ENCODE measurements at places on chromosomes 1 and 21. TPM values are rescaled to one million over a fixed set of nuclear protein-coding genes. Genes with fewer than 3 reads are reported as not detected.

- no peak for DNase-seq
These were observed 5.2 kb downstream of the GJC2 start for GRCh38 chr1:228154670-228155571.

GRCh38 chr1:86305731-86306130, 90.4 kb downstream of the ODF2L start:
- DNase-seq = no peak

Gene AADACL3
- not detected for total RNA-seq

- no peak for DNase-seq
These were observed 22.1 kb downstream of the IFFO2 start for GRCh38 chr1:18934205-18935000.

DNA sequence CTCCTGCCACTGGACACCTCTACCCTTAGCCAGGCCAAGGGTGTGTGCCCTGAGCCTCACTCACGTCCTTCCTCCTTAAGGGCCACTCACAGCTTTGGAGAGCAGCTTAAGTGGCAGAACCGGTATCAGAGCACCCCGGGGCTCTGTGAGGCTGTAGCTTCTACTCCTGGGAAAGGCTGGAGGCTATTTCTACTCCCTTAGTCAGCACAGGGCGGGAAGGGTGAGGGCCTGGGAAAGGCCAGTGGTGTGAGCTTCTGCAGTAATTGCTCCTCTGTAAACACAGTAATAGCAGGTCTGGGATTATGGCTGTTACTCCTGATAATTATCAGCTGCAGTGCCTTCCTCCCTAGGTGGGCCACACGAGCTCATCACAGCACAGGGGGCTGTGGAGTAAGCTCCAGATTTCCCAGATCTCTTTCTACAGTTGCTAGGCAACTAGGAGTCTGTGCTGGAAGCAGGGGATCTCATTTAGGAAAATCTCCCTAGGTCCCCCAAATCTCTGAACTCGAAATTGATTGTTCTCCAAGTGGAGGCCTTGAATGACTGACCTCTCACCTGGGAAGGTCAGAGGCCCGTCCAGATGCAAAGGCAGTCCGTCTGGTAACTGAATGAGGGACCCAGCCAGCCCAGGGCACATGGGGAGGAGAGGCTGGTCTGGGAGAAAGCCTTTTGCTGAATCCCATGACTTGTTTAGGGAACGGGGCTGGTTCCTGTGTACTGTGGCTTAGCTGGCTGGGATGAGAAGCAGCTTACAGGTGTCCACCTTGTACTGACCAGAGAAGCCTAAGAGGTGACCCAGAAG, 29.3 kb downstream of the IER5 start:
- DNase-seq = peak; percentile 67

Gene SPATA17
- 0.18 TPM for total RNA-seq

- DNase-seq = no peak
These were observed 109.7 kb upstream of the ACTRT2 start for GRCh38 chr1:2911421-2912178.

- DNase-seq = peak; percentile 61
These were observed 366.3 kb upstream of the ESRRG start for GRCh38 chr1:217089361-217090014.

DNA sequence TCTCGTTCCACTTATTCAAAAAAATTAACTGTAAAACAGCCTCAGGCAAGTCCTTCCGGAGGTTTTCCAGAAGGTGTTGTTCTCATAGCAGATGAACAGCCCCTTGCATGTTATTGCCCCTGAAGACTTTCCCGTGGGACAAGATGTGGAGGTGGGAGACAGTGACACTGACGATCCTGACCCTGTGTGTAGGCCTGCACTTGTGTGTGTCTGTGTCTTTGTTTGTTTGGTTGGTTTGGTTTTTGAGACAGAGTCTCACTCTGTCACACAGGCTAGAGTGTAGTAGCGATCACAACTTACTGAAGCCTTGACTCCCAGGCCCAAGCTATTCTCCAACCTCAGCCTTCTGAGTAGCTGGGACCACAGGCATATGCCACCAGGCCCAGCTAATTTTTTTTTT, 12.6 kb downstream of the ETV3L start:
- DNase-seq = no peak

- DNase-seq = no peak
These were observed 4.6 kb upstream of the OLIG2 start for GRCh38 chr21:33021150-33021549.

GRCh38 chr1:92043621-92044020, 13.8 kb downstream of the EPHX4 start:
- DNase-seq = no peak

DNA sequence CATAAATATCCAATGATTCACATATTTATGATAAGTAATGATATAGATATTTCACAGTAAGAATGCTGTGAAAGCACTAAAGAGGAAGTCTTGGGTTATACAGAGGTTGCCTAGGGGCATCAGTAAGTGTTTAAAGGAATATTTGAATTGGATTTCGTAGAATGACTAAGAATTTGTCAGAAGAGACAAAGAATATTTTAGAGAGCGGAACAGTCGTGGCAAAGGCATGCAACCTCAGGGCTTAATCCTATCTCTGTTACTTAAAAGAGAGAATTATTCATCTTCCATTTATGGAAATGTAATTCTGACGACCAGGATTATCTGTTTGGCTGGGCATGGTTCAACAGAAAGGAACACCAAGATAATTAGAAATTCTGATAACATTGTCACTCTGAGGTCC, 171.9 kb upstream of the NR5A2 start:
- peak; percentile 68 for DNase-seq

- peak; percentile 58 for DNase-seq
These were observed 15.6 kb downstream of the SZT2 start for GRCh38 chr1:43405219-43405875.

- no peak for DNase-seq
These were observed 30.1 kb downstream of the SZRD1 start for GRCh38 chr1:16397120-16397519.

DNA sequence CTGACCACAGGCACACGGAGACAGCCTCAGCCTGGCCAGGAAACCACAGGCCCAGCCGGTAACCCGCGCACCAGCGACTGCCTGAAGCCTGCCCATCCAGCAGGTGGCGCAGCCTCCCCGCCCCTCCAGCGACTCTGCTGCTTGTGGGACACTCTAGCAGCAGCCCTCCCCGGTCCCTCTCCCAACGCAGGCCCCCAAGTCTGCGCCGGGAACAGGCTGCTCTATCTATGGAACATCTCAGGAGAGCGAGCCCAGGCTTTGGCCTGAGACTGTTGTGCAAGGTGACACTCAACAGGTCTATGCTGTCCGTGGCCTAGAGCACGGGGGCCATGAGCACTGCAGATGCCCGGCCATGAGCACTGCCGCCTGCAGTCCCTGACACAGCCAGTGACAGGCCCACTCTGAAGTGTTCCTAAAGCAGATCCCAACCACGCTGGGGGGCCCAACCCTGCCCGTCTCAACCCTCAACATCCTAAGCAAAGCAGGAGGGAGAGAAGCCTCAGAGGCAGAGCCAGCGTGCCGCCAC, 28.4 kb downstream of the WDR4 start:
- no peak for DNase-seq

GRCh38 chr1:178385662-178386061, 111.1 kb downstream of the CLEC20A start:
- DNase-seq = no peak

Gene SETD4
- 9.5 TPM for total RNA-seq

GRCh38 chr1:34869760-34870159, 10.2 kb upstream of the SMIM12 start:
- DNase-seq = no peak

Gene ETNK2
- total RNA-seq = 24.7 TPM

DNA sequence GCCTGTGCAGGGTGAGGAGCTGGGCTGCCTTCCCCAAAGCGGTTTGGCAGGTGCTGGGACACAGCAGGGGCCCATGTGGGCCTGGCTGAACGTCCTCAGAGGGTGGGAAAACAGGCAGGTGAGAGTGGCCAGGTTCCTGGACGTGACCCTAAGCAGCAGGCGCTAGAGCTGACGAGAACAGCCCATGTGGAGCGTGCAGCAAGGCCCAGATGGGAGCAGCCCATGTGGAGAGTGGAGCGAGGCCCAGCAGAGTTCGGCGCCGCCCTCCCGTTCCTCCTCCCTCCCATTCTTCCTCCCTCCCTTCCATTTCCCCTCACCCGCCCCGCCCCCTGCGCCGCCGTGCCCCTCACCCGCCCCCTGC, 314.4 kb upstream of the VAMP3 start:
- no peak for DNase-seq

GRCh38 chr1:64000021-64000420, 203.4 kb upstream of the UBE2U start:
- DNase-seq = peak; percentile 55

- no peak for DNase-seq
These were observed 98.8 kb downstream of the ZFYVE9 start for GRCh38 chr1:52240592-52241210.

Gene CTSK
- total RNA-seq = 7.7 TPM

GRCh38 chr1:170402476-170403311, 129.3 kb upstream of the GORAB start:
- no peak for DNase-seq

Gene TPTE
- not detected for total RNA-seq

DNA sequence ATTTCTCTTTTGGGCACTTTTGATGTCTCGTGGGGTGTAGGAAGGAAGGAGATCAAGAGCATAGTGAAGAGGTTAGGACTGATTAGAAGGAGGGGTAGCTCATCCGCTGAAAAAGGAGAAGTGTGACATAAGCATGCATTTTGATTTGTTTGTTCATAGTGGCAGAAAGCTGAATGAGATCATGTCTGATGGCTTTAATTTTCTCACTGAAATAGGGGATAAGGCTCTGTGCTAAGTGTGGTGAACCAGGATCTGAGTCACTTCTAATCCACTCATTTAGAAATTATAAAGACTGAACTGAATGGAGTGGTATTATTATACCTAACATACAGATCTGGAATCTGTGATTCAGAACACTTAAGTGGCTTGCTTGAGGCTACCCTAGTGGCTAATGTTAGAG, 344.5 kb downstream of the PDE4B start:
- peak; percentile 6 for DNase-seq

GRCh38 chr1:19511116-19511515, 25.8 kb upstream of the CAPZB start:
- no peak for DNase-seq

Gene IGFN1
- total RNA-seq = not detected

DNA sequence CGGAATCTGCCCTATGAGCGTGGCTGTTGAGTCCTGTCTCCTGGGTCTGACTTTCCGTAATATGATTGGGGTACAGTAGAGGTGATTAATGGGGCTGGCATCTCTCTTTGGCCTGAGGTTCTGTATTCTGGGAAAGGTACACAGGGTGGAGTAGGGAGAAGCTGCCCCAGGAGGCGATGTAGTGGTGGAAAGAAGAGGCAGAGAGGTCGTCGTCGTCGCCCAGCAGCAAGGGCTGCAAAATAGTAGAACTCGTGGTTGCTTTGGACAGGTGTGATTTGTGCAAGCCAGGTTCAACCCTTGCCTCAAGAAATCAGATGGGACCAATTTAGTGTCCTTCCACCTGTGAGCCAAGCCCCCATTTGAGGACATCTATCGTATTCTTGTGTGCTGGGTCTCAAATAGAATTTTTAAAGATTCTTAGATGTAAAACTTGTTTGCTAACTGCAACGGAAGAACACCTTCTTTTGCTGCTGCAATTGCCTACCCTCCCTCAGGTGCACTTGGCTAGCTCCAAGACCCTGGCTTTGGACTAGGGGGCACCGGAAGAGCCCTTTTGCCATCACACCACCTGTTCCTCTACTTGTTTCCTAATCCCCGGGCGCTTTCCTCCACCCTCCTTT, 1.3 kb upstream of the HMGN2 start:
- DNase-seq = no peak

DNA sequence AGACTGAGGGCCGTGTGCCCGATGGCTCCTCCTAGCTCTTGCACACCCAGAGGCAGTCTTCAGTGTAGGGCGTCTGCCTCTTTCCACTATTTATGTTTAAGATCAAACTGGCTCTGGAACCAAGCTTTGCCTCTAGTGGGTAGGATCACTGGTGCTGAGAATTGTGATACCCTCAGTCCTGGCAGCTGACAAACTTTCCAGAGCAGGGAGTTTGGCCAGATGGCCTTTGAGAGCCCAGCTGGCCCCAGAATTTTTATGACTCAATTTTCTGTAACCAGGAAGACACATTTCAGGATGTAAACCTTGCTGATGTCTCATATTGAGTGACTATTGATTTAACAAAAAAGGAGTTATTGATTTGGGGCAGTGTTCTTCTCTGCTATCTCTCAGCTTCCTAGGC, 6.7 kb downstream of the COQ8A start:
- DNase-seq = peak; percentile 20

- peak; percentile 90 for DNase-seq
These were observed 16.0 kb downstream of the YARS1 start for GRCh38 chr1:32801096-32801715.

Gene NHLH1
- not detected for total RNA-seq

Gene OR2M3
- not detected for total RNA-seq

Gene TRIM17
- not detected for total RNA-seq

GRCh38 chr1:16167331-16168143, 11.7 kb upstream of the EPHA2 start:
- no peak for DNase-seq

DNA sequence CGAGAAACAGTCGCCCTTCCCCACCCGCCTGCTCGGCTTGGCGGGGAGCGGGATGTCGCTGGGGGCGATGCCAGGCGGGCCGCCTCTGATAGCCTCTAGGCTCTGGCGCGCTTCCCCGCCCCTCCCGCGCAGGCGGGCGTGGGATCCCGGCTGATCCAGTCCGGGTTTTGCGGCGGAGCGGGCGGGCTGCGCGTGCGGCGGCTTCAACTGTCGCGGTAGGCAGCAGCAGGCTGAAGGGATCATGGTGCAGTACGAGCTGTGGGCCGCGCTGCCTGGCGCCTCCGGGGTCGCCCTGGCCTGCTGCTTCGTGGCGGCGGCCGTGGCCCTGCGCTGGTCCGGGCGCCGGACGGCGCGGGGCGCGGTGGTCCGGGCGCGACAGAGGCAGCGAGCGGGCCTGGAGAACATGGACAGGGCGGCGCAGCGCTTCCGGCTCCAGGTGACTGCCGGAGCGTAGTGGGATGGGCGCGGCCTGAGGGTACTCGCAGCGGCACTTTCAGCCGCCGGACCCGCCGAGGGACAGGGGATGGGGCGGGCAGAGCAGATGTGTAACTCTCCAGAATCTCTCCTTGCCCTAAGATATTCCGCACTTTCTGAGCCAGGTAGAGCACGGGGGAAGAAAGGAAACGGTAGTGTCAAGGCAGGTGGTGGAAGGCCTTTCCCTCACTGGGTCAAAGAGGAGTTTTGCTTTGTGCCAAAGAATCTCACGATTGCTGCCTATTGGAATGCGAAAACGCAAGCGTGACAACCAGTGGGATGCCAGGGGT, at the start of gene FAAH:
Gene FAAH, plus strand, starts transcription at position 210 of the 764 bp plus-strand sequence. Its CDS starts 32 bp downstream, at position 242.
- DNase-seq = no peak

DNA sequence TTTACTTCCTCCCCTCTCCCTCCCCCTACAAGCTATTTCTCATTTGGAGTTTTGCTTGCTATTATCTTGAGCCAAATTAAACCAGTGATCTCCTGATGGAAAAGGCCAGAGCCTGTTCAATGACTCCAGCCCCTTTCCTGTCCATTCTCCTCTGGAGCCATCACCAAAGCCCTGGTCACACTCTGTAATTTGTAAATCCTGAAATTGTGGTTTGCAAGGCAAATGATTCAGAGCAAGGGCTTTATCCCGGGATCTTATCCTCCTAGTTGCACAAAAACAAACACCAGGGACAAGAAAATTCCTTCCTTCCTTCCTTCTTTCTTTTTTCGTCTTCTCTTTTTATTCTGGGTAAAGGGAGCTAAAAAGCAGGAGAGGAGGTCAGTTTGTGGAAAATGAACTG, 366.1 kb upstream of the ST6GALNAC5 start:
- DNase-seq = no peak

Gene IL19
- total RNA-seq = not detected
